ENCODE measurements at places on chromosomes 5 and 9.

DNA sequence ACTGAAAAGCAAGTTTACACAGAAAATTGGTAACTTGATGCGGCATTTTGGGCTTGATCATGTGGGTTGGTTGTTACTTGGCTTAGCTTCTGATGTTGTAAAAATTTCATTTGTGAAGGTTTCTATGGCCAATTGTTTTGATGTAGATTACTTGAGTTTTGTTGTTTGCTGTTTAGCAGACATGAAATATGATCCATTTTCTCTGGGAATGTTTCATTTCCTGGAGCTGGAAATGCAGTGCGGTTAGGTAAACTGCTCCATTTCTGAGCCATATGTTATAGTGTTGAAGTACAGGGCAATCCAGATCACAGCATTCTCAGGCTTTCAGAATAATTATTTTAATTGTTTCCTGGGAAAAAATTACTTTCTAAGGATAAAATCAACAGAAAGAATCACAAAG lies 396.9 kb downstream of the ENC1 start:
- no peak for DNase-seq

- DNase-seq, result no peak
Measured at GRCh38 chr5:71816307-71816706, 97.2 kb downstream of the CARTPT start.

- DNase-seq, result no peak
Measured at GRCh38 chr5:77635917-77636640, 2.4 kb downstream of the OTP start.

- peak; percentile 59 for DNase-seq
Measured at GRCh38 chr9:36855448-36856315, 178.4 kb downstream of the PAX5 start.

DNA sequence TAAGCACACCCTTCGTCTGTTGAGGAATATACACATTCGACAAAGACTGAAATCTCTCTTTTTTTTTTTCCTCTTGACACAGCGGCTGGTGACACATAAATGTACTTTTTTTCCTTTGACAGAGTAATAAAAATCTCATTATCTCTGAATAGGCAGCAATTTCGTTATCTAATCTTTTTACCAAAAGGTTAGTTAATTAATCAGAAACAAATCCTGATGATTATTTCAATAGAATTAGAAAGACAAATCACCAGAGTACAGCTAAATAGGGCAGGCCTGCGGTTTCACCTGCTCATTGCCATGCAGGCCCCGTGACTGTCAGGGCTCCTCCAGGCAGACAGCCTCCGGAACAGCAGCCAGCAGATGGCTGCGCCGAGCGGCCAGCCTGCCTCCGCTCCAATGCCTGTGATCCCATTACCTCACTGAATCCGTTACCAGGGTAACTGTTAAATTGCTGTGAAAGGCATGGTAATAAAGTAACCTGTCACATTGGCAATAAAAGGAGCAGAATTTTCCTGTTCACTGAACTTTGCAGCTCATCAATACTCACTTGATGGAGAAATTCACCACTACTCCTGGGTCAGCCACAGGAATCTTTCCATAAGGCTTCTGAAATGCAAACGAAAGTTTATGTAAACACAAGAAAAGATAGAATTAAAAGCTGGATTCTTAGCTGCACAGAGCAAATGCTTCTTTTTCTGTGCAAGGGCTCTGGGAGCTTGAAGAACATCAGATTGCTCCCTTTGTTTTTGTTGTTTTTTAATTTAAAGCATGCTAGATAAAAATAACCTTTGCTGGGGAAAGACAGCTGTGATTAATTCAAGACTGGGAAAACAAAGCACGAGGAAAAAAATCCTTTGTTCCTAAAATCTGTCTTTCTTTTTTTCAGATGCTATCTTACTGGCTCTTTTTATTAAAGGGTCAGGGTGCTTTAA lies 666.4 kb upstream of the ZNF608 start:
- peak; percentile 19 for DNase-seq

- DNase-seq, result peak; percentile 60
Measured at GRCh38 chr9:70421272-70422180, 7.1 kb upstream of the KLF9 start.

DNA sequence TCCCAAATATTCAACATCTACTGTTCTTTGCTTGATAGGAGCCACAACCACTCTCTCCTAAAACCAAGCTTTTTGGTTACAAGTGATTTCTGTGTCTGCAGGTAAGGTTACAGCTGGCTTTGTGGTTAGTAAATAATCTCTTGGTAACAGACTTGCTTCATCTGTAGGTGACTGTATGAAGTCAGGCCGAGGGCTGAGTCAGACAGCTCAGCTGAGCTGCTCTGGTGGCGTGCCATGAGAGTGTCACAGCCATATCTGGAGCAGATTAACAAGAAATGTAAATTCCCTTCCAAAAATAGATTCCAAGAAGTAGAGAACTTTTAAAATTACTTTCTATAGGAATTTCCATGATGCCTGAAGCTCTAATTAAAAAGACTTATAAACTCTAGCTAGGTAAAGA lies 23.7 kb upstream of the TAS2R1 start:
- DNase-seq, result no peak

GRCh38 chr5:172428224-172429166 lies 25.8 kb downstream of the SH3PXD2B start:
- DNase-seq, result no peak

All from T-helper 2 cell (primary cell).